ENCODE measurements at places on chromosomes 4 and X.

DNA sequence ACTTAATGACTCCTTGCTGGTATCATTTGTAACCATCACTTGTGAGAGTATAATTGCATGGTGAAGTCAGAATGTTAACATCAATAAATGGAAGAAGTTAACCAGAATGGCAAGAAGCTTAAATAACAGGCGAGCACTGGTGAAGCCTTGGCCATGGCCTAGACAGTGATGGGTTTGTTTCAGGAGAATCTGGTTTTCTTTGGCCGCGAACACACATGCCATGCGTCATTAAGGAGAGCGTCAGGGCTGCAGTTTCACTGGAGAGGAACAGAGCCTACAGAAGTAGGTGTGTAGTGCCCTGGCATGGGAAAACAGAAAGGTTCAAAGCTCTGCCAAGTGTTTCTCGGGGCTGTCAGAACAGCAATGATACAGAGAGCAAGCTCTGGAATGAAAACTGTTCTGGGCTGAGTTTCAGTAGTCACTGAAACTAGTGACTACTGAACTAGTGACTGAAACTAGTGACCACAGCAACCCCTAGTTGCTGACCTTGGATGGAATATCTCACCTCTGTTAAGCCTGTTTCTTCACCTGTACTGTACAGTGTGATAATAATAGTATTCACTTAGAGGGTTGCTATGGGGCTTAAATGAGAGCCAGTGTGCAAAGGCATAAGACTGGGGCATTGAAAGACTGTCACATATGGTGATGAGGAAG is 93.8 kb downstream of the C4orf51 start:
- DNase-seq, result no peak

GRCh38 chr4:8597791-8598190 is 5.2 kb downstream of the CPZ start:
- no peak for DNase-seq

DNA sequence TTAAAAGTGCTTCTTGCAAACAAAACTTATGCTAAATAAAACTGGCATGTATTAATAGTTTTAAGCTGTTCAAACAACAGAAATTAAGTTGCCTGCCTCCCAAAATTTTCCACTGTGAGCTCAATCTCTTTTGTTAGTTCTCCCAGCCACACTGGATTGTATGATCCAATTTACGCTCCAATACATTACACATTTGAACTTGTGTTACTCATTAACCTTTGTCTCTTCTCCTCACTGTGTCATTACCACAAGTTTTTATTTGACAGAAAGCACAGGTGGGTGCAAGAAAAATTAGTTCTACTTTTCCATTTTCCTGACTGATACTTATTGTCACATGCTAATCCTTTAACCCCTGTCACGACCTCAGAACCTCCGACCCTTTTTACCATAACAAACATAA is 55.5 kb downstream of the SHISA3 start:
- DNase-seq, result no peak

DNA sequence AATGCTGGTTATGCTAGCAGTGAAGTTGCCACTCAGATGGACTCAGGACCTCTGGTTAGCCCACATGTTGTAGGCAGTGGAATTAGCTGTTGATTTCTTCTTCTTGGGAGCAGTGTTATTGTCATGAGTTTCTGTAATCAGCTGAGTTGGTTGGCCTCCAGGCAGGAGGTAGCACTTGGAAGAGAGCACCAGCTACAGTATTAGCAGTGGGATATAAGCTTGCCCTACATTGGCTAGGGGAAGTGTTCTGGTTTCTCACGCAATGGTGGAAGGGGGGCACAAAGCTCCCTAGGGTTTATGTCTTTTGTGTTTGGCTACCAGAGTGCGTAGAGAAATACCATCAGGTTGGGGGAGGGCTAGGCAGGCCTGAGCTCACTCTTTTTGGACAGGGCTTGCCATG is 34.0 kb upstream of the UCP1 start:
- DNase-seq, result no peak

GRCh38 chr4:8123389-8123788 is 35.2 kb downstream of the ABLIM2 start:
- DNase-seq, result no peak

GRCh38 chrX:114787061-114787460 is 203.2 kb downstream of the HTR2C start:
- DNase-seq, result no peak

GRCh38 chrX:123190096-123190495 is 6.0 kb downstream of the GRIA3 start:
- DNase-seq, result no peak

- DNase-seq, result no peak
Measured at GRCh38 chr4:80154545-80154933, 42.8 kb upstream of the PRDM8 start.

DNA sequence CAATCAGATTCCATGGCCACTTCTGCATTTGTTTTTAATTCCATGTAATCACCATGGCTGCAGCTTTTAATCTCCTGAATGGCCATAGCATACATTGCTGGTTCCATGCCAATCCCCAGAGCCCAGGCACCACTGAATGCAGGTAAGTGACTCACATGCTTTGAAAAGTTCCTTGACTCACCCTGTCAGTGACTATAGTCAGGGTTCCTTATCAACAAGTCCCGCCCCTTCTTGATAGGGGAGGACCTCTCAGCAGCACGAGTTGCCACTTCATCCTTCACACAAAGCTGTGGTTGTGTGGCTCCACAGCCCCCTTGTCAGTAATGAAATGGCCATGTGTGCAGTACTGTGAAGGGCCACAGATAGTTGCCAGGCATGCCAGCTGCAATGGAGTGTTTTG is 516.6 kb downstream of the PPARGC1A start:
- DNase-seq, result peak; percentile 5

GRCh38 chrX:121160987-121161386 is 113.6 kb downstream of the GLUD2 start:
- no peak for DNase-seq

- no peak for DNase-seq
Measured at GRCh38 chr4:5112333-5113095, 61.2 kb downstream of the STK32B start.

- no peak for DNase-seq
Measured at GRCh38 chr4:103482893-103483292, 236.9 kb downstream of the TACR3 start.

GRCh38 chrX:18887825-18888212 is 96.1 kb downstream of the PHKA2 start:
- no peak for DNase-seq

- DNase-seq, result no peak
Measured at GRCh38 chr4:47641755-47642154, 156.7 kb downstream of the ATP10D start.

DNA sequence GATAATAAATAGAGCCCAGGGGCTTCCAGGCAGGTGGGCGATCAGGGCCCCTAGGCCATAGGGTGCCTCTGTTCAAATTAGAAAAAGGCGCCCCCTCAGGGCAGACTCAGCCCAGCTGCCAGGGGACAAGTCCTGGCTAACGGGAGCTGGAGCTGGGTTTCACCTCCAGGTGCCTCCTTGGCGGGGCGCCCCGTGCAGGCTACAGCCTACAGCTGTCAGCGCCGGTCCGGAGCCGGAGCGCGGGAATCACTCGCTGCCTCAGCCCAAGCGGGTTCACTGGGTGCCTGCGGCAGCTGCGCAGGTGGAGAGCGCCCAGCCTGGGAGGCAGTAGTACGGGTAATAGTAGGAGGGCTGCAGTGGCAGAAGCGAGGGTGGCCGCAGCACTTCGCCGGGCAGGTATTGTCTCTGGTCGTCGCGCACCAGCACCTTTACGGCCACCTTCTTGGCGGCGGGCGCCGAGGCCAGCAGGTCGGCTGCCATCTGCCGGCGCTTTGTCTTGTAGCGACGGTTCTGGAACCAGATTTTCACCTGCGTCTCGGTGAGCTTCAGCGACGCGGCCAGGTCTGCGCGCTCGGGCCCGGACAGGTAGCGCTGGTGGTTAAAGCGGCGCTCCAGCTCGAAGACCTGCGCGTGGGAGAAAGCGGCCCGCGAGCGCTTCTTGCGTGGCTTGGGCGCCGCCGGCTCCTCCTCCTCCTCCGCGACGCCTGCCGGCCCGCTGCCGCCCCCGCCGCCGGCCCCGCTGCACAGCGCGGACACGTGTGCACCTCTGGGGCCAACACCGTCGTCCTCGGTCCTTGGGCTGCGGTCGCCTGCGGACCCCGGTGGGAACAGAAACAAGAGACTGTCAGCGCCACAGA is 2.4 kb downstream of the NKX3-2 start:
- no peak for DNase-seq

GRCh38 chrX:68692651-68693050 is 45.2 kb downstream of the STARD8 start:
- DNase-seq, result no peak

GRCh38 chr4:186297013-186297645 is 31.1 kb downstream of the F11 start:
- DNase-seq, result peak; percentile 57

DNA sequence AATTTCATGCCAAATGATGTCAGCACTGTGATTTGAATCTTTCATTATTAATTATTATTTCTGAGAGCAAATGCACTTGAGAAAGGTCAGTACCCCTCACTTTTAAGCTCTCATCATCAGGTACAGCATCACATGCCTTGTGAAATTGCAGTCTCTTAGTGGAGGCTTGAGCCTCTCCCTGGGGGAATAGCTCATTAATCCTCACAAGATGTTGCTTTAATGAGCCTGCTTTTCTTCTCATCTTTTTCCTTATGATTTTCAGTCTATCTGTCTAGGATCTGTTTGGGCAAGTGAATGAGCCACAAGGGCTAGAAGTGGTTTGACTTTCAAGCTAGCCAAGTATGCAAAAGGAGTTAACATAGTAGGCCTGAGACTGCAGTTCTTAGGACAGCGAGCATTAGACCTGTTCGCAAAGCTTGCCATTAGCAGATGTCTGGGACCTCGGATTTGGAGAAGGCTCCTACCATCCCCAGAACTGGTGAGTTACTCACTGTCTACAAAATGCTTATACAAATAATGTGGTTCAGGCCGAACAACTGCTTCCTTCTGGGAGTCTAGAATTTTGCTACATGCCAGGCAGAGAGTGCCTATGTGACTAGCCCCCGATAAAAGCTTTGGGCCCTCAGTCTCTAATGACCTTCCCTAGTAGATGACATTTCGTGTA is 174.5 kb downstream of the IL15 start:
- no peak for DNase-seq

DNA sequence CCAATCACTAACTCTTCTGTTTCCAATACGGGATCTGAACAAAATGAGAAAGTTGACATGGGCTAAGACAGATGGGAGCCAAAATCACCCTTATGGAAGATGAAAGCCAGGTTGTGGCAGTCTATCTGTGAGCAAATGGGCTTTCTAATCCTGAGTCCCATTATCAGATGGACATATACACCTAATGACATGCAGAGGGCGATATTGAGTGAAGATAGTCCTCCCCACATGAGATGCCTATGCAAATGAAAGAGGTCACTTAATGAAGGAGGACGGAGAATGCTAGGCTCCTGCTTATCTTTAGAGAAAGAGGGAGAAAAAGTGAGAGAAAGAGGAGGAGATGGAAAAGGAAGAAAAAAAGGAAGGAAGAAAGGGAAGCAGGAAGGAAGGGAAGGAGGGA is 547.5 kb downstream of the NLGN4X start:
- peak; percentile 2 for DNase-seq

GRCh38 chr4:37977471-37978247 is 17.5 kb downstream of the PTTG2 start:
- DNase-seq, result peak; percentile 84

GRCh38 chr4:114874321-114874720 is 239.1 kb downstream of the NDST4 start:
- no peak for DNase-seq

GRCh38 chrX:56805399-56805798 is 76.4 kb downstream of the NBDY start:
- no peak for DNase-seq

GRCh38 chrX:107742700-107743191 is 32.8 kb downstream of the TSC22D3 start:
- no peak for DNase-seq

DNA sequence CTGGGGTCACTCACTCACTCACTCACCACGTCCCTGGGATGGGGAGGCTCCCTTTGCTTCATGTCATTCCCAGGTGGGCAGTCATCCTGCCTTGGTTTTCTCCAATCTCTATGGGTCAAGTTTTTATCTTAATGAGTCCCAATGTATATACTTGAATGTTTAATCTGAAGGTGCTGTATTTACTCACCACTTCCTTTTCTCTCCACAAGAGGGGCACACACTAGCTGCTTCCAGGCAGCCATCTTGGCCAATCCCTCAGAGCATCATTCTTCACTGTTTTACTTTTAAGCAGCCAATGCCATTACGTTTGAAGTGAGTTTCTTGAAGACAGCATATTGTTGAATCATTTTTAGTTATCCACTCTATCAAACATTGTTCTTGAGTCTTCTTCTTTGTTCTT is 153.4 kb upstream of the ARSJ start:
- DNase-seq, result no peak

DNA sequence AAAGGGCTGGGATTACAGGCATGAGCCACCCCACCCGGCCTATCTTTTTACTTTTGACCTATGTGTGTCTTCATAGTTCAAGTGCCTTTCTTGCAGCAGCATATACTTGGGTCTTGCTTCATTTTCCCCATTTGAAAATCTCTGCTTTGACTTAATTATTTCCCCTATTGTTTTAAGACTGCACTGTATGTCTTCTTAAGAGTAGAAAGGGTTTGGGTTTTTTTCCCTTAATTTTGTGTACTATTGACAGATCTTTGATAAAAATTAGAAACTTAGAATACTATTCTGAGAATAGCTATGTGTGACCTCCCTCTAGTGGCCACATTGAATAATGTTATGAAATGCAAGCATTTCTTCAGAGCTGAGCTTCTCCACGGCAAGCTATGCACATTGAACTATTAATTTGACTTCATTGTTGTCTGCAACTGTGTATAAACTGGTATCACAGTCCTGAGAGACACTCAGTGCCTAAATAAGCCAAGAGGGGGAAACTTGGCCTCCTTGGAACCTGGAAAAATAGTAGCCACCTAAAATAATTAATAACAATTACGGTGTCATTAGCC is 8.7 kb upstream of the SLC25A4 start:
- peak; percentile 73 for DNase-seq

DNA sequence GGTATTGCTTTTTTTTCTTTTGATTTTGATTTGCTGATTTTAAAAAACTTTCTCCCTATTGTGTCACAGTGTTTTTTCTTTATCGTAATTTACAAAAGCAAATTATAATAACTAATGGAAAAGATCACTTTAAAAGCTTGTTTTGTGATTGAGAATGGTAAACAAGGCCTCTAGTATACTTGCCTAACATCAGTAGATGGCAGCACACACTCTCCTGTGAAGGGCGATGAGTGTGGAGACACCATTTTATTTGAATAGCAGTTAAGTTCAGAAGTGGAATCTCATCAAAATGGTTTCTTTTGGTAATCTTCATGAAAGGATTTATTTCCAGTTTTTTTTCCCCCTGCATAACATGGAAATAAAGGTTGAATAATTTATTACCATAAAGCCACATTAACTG is 72.3 kb downstream of the PAK3 start:
- DNase-seq, result peak; percentile 49

GRCh38 chrX:134886002-134886596 is 104.7 kb upstream of the SMIM10 start:
- no peak for DNase-seq

- peak; percentile 42 for DNase-seq
Measured at GRCh38 chr4:72418458-72418857, 150.6 kb downstream of the ADAMTS3 start.
